ENCODE measurements at places on chromosomes 3 and 15. TPM values are rescaled to one million over a fixed set of nuclear protein-coding genes. Genes with fewer than 3 reads are reported as not detected.

Gene EFL1
- 8.7 TPM for total RNA-seq

Gene SERF2
- 480 TPM for total RNA-seq

Gene SEMA3G
- total RNA-seq = 1.2 TPM

Gene POLR2M
- 230 TPM for total RNA-seq

Gene FSD2
- under 0.01 TPM for total RNA-seq

Gene APPL1
- 19.5 TPM for total RNA-seq

Gene TMF1
- 19.4 TPM for total RNA-seq

DNA sequence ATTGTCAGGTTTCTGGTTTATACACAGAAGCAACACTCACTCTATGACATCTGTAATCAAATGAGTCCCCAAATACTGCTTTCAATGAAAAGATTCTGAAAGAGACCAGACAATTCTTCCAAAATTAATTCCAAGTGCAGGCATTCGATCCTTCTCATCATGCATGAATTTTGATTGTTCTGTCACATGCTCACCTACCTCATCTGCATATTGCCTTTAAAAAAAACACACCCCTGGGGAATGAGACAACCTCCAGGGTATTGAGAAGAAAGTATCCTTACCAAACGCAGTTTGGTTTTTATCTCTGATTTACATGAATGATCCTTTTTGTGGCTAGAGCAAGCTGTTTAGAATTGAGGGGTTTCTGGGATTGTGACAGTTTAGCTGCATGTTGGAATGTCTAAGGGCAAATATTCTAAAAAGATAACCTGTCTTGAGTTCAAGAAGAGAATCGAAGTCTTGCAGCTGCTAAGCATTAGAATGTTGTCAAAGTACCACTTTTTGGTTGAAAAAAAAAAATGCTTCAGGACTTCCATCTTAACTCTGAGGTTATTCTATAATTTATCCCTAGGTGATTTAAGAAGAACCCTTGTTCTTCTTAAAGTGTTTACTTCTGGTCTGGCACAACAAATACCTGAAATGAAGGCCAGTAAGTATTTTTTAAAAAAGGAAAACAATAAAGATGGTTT lies 653.1 kb downstream of the RBMS3 start:
- no peak for DNase-seq

DNA sequence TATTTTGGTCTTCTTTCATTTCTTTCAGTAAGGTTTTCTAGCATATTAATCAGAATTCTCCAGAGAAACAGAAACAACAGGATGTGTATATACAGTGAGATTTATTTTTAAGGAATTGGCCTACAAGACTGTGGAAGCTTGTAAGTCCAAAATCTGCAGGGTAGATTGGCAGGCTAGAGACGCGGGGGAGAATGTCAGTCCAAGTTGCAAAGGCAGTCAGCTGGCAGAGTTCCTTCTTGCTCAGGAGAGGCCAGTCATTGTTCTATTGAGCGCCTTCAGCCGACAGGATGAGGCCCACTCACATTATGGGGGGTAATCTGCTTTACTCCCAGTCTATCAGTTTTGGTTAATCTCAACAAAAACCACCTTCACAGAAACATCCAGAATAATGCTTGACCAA lies 133.4 kb upstream of the UBE3A start:
- DNase-seq = no peak

DNA sequence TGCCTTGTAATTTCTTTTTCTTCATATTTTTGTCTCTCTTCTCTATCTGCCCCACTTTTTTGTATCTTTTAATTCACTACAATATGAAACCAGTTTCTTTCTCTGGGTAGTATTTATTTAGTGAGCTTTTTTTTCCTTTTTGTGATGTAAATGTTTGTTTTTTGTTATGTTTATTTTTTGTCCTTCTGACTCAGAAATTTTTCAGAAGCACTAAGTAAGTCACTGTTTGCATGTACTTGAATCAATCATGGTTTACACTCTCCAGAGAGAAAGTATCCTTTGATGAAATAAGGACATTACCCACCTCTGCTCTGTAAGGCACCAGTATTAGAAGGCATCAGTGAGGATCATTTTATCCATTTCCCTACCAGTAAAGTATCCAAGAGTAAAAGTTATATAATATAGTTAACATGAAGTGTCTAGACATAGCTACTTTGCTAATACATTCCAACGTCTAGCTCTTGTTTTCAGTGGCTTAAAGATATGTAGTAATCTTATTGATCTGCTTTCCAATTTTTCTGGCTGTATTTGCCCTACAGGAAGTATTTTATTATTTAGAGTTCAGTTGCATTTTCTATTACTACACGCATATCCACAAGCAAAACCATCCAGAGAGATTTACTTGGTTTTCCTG lies 25.4 kb downstream of the FILIP1L start:
- no peak for DNase-seq

DNA sequence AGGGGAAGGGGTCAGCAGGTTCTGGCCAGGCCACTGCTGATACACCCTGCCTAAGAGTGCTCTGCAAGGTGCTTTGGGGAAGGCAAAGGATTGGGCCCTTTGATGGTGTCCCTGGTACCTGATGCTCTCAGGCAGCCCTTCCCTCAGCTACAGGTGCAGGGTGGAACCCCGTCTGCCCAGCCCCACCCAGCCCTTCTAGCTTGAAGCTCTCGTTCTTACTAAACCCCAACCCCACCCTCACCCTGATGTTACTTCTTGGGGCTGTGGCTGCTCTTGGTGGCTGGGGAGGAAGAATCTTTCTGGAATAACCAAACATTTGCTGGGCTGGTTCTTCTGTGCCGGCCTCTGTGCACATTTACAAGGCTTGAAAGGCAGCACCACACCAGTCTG lies 6.4 kb downstream of the GNAI2 start:
- DNase-seq = no peak

DNA sequence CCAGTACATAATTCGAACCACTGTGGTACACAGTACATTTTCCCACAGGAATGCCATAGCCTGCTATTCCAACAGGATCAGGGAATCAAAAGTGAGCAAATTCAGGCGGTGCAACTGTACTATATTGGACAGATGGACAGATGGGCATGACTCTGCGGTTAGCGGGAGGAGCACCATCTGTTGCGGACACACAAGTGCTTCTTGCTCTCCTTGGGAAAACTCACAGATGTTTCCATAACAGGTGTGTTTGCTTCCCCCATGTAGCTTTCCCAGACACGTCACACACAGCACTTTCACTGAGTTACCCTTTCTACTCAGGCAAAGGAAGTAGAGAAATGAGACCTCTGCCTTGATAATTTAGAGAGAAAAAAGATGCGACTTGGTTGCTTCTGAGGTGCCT lies 325.1 kb upstream of the THBS1 start:
- no peak for DNase-seq

- DNase-seq = no peak
Observed at GRCh38 chr3:36957063-36957462, 12.2 kb upstream of the TRANK1 start.

- DNase-seq = peak; percentile 50
Observed at GRCh38 chr3:124928333-124929202, 6.0 kb downstream of the MUC13 start.

GRCh38 chr15:89244574-89244903 lies 760 bp downstream of the FANCI start:
- DNase-seq = no peak

GRCh38 chr3:17945799-17946399 lies 203.5 kb upstream of the TBC1D5 start:
- DNase-seq = no peak

Data from liver (tissue), 10 donors.